HTR-8/SVneo (cell line): ENCODE measurements at places on chromosomes 16 and 17.

GRCh38 chr17:2055292-2056205 lies 646 bp downstream of the HIC1 start:
- DNase-seq: no peak

- DNase-seq: no peak
Measured at GRCh38 chr17:14351493-14351892, 50.6 kb downstream of the HS3ST3B1 start.

DNA sequence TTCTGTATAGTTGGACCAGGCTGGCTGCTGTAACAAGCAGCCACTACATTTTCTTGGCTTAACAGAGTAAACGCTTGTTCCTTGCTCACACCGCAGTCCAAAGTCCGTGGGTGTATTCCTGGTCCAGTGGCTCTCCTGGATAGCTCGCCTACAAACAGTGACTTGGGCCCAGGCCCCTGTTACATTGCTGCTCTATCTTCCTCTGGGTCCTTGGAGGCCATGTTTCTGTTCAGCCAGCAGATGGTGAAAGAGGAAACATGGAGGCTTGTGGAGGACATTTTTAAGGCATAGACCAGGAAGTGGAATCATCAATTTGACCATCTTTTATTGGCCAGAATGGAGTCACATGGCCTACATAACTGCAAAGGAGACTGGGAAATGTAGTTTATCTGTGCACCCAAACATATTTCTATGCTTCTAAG lies 55.1 kb downstream of the ATP2C2 start:
- DNase-seq: no peak

- DNase-seq: peak; percentile 88
Measured at GRCh38 chr17:82105882-82106687, 8.0 kb upstream of the FASN start.

DNA sequence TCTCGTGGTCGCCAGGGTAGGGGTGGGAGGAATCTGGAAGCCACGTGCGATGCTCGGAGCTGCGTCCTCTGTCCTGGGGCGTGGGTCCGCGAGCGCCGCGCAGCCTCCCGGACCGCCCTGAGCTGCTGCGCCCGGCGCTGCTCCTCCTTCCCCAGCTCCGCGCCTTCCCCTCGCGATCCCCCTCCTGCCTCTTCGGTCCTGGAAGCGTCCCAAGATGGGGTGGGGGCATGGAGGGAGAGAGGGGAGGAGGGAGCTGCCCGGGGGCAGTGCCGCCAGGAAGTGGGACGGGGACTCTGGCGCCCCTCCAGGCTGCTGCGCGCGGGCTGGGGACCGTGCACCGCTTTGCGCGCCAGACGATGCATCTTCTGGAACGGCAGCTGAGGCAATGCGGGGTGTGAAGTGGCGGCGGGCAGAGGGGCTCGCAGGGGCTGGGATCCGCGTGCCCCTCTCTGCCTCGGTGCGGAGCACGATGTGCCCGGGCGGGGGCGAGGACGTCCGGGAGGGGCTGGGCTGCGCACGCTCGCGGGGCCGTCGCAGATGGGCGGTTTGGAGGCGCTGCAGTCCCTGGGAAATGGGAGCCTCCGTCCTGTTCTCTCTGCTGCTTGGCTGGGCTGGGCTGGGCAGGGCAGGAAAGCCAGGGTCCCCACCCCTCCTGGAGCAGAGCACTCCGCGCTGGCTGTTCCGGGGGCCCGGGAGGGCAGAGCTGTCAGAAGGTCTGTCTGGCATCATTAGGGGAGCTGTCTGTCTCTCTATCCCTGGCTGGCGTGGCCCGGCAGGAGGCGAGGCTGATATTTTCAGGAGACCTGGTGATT lies 388.0 kb downstream of the SEC14L1 start:
- peak; percentile 68 for DNase-seq

DNA sequence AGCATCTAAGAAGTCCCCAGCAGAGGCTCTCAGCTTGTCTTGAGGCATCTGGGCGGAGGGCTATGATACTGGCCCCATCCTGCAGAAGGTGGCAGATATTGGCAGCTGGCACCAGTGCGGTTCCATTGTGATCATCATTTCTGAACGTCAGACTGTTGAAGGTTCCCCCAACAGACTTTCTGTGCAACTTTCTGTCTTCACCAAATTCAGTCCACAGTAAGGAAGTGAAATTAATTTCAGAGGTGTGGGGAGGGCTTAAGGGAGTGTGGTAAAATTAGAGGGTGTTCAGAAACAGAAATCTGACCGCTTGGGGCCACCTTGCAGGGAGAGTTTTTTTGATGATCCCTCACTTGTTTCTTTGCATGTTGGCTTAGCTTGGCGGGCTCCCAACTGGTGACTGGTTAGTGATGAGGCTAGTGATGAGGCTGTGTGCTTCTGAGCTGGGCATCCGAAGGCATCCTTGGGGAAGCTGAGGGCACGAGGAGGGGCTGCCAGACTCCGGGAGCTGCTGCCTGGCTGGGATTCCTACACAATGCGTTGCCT lies at the start of gene CIITA:
Gene CIITA, plus strand, starts transcription at position 404 of the 543 bp plus-strand sequence. Its CDS starts 129 bp downstream, at position 533.
- DNase-seq: peak; percentile 50

DNA sequence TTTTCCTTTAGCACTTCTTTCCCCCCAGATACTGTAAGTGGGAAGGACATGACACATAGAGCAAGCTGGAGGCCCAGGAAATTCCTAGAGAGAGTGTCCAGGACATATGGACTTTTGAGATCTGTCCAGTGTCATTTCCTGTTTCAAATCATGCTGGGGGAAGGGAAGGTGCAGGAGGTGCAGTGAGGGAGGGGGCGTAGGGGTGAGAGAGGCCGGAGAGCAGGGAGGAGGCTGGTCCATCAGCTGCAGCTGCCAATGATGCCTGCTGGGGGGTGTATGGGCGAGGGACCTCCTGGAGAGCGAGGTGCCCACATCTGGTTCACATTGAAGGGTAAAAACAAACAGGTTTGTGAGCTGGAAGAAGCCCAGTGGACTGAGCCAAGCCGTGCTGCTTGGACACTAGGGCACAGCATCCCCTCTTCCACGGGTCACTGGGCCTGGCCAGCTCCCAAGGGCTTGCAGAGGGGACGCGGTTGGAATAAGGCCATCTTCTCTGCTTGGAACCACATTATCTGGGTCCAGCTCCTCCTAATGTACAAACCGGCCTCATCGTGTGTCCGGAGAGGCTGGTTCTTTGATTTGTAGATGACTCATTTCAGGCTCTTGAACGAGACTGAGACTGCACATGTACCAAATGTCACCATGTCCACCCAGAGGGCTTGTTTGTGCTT lies 70.4 kb upstream of the SMURF2 start:
- no peak for DNase-seq

DNA sequence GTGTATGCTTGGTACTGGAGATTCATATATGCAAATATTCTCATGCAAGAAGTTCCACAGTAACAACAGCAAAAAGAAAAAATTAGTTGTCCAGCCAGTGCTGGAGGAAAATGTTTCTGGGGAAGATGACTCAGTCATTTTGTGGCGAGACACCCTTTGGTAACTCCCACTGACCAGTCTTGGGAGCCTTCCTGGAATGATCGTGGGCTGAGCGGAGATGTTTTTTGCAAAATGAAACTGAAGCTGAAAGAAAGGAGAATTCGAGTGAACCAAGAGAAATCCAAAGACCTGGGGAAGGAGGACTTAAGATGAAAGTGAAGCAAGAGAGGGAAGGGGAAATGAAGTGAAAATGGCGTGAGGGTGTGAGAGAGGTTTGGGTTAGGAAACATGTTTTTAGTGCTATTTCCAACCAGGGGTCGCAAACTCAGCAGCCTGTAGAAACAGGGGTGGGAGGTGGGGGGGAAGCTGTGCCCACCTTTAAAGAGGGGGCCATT lies 5.2 kb downstream of the ITPRIPL2 start:
- peak; percentile 81 for DNase-seq

GRCh38 chr16:70578035-70578434 lies 54.4 kb downstream of the SF3B3 start:
- DNase-seq: no peak

DNA sequence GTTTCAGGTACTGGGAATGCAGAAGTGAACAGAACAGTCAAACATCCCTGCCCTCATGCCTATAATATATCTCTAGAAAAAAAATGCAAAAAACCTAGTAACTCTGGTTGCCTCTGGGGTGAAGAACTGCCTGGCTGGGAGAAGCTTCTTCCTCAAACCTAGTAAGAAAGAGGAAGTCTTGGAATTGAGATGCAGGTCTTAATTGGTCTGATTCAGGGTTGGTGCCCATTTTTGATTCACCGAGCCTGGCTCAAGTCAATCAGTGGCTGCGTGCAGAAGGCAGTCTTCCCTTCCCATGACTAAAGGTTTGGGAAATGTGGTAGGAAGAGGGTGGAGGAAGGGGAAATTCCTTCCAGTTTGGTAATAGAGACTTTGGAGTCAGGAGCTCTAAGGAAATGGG lies 22.4 kb downstream of the CDRT15 start:
- no peak for DNase-seq

DNA sequence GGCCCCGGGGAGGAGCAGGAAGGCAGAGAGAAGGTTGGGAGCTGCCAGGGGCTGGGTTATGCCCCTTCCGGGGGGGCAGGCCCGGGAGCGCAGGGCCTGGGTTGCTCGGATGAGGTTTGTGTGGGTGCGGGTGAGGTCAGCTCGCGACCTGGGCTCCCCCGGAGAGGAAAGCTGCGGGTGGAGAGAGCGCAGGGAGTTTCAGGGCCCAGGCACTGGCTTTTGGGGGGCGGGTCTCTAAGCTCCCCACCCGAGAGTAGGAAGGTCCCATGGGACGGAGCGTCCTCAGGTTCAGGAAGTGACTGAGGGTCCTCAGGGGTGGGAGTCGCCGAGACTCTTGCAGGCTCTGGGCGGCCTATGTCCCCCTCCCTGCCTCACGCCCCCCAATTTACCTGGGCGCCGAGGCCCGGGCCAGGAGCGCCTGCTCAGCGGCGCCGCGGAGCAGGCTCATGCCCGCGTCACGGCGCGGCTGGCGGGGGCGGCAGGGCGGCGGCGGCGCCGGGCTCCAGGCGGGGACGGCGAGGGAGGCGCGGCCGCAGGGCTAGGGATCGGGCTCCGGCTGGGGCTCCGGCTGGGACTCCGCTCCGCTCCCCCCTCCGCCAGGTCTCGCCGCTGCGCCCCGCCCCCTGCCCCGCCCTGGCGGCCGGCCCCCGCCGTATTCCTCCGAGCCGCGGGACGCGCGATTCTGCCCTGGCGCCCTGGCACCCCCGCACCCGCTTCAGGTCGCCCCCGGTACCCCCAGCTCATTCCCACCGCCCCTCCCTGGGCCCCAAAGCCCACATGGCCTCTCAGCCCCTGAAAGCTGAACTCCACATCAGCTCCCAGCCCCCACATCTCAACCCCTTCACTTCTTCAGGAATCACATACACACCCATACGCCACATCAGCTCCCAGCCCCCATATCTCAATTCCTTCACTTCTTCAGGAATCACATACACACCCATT lies at the start of gene DOK4:
Gene DOK4, minus strand, starts transcription at position 578 of the 942 bp plus-strand sequence. CDS start 6,986 bp downstream, outside the sequence.
- DNase-seq: peak; percentile 92

DNA sequence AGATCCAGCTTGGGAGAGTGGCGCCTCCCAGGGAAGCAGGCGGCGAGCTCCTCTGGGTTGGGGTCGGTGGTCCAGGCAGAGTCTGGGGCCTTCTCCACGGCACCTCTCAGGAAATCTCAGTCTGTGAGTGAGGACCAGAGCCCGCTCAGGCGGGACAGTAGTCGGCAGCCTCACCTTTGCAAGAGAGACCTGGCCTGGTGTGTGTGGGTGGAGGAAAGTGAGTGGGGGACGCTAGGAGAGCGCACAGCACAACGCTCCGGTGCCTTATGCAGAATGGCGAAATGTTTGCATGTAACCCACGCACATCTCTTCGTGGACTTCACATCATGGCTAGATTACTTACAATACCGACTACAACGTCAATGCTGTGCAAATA lies 2.2 kb downstream of the AHSP start:
- DNase-seq: no peak
